ENCODE measurements at places on chromosomes 12 and 14.

DNA sequence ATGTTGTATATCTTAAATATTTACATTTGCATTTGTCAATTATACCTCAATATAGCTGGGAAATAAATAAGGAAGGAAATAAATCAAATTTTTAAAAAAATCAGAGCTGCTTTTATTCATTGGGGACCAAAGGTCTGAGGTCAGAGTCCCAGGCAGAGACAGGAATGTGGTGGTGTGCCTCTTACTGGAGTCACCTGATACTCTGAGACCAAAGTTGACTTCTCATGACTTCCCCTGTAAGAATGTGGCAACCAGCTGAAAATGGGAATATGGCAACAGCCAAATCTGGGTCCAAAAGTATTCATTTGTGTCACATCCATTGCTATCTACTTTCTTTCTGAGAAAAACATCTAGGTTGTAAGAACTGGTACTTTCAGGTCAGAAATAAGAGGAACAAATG is 496.6 kb upstream of the TMPO start:
- DNase-seq, result no peak

DNA sequence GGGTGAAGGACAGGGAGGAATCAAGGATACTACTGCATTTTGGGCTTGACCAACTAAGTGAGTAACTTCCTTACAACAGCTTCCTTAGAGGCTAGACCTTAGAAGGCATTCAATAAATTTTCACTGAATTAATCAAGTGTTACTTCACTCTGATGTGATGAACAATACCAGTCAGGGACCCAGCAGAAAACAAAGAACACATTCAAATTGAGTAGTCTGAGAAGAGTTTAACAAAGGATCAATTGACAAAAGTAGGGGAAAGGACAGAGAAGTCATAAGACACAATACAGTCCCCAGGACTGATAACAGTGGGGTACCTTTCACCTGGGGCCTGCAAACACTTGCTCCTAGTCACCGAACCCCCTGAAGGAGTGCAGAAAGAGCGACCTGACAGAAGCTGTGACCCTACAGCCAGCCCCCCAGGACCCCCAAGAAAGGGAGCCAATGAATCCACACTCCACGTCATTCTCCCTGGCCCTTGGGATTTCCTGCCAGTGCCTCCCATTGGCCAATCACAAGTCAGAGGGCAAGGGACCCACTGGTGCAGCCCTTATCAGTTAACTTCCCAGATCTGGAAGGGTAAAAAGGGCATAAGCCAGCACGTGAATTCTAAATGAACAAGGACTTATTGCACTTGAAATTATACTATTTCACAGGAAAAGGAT is 6.9 kb downstream of the ANAPC5 start:
- no peak for DNase-seq

DNA sequence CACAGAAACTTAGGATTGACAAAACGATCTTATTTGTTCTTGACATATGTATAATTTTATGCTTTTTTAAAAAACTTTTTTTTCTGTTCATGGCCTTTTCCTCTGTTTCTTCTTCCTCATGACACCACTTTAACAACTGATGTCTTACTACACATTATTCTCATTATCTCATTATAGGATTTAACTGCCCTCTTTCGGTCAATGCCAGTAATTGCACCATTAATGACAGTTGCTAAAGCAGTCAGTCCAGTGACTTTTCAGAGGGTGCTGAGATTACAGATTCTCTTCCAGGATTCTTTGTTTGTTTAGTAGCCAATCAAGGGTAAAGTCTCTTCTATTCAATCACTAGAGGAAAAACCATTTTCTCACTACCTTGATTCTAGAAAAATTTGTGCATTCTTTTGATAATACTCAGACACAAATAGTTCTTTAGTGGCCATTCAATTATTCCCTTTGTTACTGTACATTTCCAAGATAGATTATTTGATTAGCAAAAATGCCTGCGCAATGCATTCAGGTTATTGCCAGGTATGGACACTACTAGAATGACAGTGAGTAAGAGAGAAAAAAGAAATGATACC is 50.1 kb downstream of the KLRG1 start:
- no peak for DNase-seq

DNA sequence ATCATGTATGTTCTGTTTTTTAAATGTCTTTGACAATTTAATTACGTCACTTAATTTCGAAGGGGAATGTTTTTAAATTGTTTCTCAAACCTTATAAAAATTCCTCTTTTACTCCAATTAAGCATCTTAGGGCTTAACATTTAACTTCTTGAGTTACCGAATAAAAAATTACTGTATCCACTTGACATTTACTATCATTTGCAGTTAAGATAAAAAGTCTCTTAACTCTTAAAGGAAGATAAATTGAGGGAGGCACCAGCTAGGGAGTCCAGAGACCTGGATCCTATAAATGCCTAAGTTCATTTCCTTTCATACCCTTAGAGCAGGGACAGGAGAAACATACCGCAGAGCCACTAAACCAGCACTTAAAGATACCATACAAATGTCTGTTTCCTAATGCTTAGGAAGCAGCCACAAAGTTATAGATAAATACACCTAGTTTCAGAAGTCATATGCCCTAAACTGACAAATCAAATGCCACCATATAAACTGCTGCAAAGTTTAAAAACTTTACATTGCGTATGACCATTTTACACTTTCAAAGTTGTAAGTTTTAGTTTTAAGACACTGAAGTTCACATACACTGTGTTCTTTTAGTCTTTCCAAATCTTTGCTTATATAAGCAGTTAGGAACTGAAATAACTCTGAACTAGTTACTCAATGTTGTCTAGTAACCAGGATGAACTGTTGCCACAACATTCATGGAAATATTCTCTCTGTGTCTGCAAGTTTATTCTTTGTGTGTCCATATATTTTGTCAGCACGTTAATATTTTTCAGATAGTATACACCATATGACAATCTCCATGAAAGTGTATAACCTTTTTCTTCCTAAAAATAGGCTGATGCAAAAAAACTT is 71.2 kb downstream of the GALNT4 start:
- DNase-seq, result no peak

GRCh38 chr12:27577688-27578087 is 53.7 kb downstream of the PPFIBP1 start:
- no peak for DNase-seq

Data from stimulated activated CD8-positive, alpha-beta memory T cell treated with anti-CD3 and anti-CD28 coated beads, Interleukin-12 subunit alpha, Interleukin-12 subunit beta, amount 100 ng/mL, for 4 hours (primary cell).